ENCODE measurements at places on chromosomes 3 and 15.

DNA sequence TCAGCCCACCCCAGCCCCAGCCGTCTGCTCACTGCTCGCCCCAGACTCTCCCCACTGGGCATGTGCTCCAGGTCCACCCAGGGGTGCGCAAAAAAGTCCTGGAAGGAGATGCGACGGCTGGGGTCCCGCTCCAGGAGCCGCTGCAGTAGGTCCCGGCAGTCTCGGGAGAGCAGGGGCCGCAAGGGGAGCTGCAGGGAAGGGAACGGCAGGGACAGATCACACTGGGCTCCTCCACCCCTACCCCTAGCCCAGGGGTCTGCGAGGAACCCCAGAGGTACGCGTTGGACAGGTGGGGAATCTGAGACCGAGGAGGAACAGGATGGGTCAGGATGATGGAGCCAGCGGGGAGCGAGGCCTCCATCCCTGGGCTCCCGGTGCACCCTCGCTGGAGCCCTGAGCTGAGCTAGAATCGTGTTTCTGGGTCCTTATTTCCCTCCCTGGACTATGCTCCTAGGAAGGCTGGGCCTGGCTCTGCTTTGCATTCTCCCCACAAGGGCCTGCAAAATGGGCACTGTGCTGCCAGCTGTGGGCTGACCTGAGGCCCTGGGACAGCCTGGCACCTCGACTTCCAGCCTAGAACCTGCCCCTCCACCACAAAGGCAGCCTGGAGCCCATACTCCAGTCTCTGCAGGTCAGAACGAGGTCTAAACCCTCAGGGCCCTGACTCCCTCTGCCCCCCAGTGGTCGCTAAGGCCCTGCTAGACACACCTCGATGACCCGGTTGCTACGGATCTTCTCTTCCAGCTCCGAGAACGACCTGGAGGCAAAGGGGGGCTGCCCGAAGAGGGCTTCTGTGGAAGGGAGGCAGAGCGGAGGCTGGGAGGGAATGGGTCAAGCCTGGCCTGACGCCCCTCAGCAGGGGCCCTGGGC is 3.2 kb downstream of the ULK3 start:
- DNase-seq, result no peak

DNA sequence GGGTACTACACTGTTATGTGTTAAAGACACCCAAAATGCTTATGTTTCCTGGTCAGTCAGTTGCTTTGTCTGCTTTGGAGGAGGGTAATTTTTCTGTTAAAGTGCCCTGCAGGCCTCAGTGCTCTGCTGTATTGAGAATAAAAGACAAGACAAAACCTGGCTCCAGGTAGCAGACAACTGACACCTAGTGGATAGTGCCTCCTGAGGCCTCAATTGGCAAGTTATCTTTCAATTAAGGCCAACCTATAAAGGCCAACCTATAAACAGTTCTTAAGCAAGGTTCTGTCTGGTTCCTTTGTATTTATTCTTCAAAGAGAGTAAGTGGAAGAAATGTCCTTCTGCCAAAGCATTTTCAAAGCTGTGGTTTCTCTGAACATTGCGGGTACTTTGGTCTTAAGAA is 773.8 kb downstream of the MECOM start:
- no peak for DNase-seq

DNA sequence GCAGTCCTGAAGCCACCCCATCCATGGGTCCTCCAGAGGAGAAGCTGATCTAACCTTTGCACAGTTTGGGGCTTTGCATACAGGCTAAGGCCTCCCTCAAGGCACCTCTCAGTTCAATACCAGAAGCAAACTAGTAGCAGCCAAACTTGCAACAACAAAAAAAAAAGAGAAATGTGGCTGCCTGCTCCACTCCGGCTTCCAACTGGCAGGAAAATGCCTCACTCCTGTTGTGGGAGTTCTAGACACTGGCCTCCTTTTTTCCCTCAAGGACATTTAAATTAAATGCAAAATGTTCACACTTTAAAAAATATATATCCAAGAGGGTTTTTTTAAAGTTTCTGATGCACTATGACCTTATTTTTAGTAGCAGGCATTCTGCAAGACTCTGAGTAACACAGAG is 216.0 kb upstream of the TPM1 start:
- no peak for DNase-seq

GRCh38 chr15:55917881-55918296 is 75.5 kb downstream of the NEDD4 start:
- peak; percentile 66 for DNase-seq

- peak; percentile 2 for DNase-seq
Measured at GRCh38 chr3:62226601-62227339, 146.6 kb downstream of the FEZF2 start.

GRCh38 chr15:60371175-60372051 is 26.4 kb downstream of the ANXA2 start:
- no peak for DNase-seq

- no peak for DNase-seq
Measured at GRCh38 chr3:6568999-6569493, 291.9 kb upstream of the GRM7 start.

- DNase-seq, result no peak
Measured at GRCh38 chr3:138241061-138241460, 54.0 kb downstream of the ARMC8 start.

- no peak for DNase-seq
Measured at GRCh38 chr3:25821746-25822573, 32.1 kb downstream of the OXSM start.

- peak; percentile 25 for DNase-seq
Measured at GRCh38 chr3:179072100-179072438, 460 bp upstream of the ZMAT3 start.

GRCh38 chr3:100024520-100025303 is 89.6 kb downstream of the FILIP1L start:
- no peak for DNase-seq

DNA sequence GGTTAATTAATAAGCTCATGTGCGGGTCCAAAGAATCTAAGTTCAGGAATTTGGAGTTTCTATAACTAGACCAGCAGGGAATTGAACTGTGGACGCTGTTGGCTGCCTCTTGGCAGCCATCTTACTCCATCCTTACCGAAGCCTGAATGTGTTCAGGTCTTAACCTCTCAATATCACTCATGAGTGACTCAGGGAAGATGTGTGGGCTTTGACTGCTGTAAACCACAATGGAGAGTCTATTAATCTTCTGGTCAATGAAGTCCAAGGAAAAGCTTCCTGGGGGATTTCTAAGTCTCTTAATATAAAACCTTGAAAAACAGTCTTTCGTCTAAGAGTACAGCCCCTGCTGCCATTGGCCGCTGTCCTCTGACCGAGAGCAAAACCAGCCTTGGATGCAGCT is 46.7 kb upstream of the OXTR start:
- no peak for DNase-seq

GRCh38 chr3:162443376-162443775 is 946.8 kb downstream of the OTOL1 start:
- DNase-seq, result no peak

- DNase-seq, result no peak
Measured at GRCh38 chr3:72127844-72128243, 342.9 kb upstream of the PROK2 start.

DNA sequence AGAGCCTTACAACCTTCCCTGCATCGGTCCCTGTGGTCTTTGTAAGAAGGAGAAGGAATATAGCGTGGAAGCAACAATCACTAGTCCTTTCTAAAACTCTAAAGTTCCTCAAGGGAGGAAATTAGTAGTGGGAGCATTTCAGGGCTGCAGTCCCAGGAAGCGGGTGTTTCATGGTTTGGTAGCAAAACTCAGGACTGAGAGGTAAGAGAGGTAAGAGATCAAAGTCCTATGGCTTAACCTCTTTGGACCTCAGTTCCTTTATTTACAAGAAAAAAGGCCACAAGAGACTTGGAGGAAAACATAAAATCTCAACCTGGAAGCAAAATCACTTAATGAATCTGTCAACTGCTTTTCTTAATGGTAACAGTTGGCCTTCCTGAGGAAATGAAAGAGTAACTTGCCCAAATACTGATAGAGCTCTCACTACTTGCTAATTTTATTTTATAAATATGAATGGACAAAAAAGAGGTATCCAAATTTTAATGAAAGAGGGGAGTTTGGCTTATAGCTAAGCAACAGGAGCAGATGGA is 14.3 kb downstream of the LRRC28 start:
- DNase-seq, result no peak

GRCh38 chr3:134309987-134310700 is 59.5 kb upstream of the RYK start:
- no peak for DNase-seq
